ENCODE measurements at places on chromosomes 1 and 21. TPM values are rescaled to one million over a fixed set of nuclear protein-coding genes. Genes with fewer than 3 reads are reported as not detected.

Gene CIART
- polyA plus RNA-seq: 7.0 TPM

GRCh38 chr1:192603218-192603787, 27.7 kb downstream of the RGS1 start:
- H3K27me3 ChIP-seq: no peaks in the 10 kb centered on the region
- no peaks in the 10 kb centered on the region for H3K36me3 ChIP-seq
- H3K4me3 ChIP-seq: no peak overlapping the region
- no peak overlapping the region for H3K27ac ChIP-seq
- DNase-seq: no peak

- peaks cover 21% of the 10 kb centered on the region for H3K4me1 ChIP-seq
- no peak for DNase-seq
- H3K36me3 ChIP-seq: no peaks in the 10 kb centered on the region
- H3K4me3 ChIP-seq: no peak overlapping the region
- H3K27me3 ChIP-seq: no peaks in the 10 kb centered on the region
Measured at GRCh38 chr1:204429746-204430145, 18.1 kb upstream of the PPP1R15B start.

- H3K36me3 ChIP-seq: peaks cover 4% of the 10 kb centered on the region
- H3K27me3 ChIP-seq: no peaks in the 10 kb centered on the region
- no peak overlapping the region for H3K4me3 ChIP-seq
- DNase-seq: no peak
- H3K4me1 ChIP-seq: no peaks in the 10 kb centered on the region
Measured at GRCh38 chr1:202129453-202130296, 7.0 kb downstream of the GPR37L1 start.

DNA sequence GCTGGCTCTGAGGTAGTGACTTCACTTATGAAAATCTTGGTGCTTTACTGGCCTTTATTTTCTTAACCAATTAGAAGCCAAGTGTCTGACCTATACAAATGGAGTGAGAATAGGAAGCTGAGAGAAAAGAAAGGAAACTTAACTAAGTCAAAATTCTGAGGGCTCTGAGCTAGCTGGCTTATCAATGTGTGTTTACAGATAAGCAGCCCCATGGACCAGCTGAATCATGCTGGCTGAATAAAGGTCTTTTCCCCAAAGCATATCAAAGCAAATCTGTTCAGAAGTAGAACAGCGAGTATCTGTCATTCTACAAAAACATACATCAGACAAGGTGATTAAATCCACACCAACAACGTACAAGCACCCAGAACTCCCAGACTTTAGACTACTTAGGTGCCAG, 117.2 kb downstream of the BRINP2 start:
- H3K4me1 ChIP-seq: no peaks in the 10 kb centered on the region
- H3K4me3 ChIP-seq: no peak overlapping the region
- no peak overlapping the region for H3K27ac ChIP-seq

GRCh38 chr1:16246961-16247360, 10.0 kb upstream of the CPLANE2 start:
- no peaks in the 10 kb centered on the region for H3K27me3 ChIP-seq
- DNase-seq: no peak
- no peak overlapping the region for H3K27ac ChIP-seq

DNA sequence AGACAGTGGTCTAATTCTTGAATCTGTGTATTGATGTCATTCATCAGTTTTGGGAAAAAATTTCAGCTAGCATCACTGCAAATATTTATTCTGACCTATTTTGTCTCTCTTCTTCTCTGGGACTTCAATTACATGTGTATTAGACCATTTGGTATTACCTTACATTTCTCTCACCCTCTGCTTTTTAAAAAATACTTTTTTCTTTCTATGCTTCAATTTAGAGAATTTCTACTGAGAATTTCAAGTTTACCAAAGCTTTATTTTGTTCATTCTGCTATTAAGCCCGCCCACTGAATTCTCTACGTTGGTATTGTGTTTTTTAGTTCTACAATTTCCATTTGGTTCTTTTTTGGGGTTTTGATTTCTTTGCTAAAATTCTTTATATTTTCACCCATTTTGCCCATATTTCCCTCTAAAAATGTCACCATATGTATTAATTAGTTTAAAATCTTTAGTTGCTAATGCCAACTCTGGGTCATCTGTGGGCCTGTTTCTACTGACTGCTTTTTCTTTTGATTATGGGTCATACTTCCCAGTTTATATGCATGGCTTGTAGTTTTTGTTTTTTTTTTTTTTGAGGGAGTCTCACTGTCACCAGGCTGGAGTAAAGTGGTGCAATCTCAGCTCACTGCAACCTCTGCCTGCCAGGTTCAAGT, 212.0 kb downstream of the DYRK1A start:
- no peak for DNase-seq
- no peak overlapping the region for H3K27ac ChIP-seq
- H3K36me3 ChIP-seq: no peaks in the 10 kb centered on the region
- H3K4me1 ChIP-seq: no peaks in the 10 kb centered on the region
- no peak overlapping the region for H3K4me3 ChIP-seq
- no peaks in the 10 kb centered on the region for H3K27me3 ChIP-seq

Gene KLHDC9
- 3.3 TPM for polyA plus RNA-seq

DNA sequence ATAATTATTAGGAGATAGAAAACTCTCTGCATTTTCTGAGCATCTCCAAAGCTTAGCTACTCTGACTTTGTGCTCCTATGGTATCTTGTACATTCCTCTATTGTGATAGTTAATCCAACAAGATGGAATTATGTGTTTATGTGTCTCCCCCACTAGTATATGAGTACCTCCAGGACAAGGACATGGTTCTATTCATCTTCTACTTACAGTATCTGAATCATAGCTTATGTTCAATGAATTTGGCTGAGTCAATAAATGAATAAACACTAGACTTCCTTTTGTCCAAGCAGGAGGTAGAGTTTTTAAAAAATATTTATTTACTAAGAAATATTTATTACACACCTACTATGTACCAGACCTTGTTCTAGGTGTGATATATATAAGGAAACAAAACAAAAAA, 18.4 kb upstream of the CTH start:
- no peak overlapping the region for H3K4me3 ChIP-seq
- no peaks in the 10 kb centered on the region for H3K27me3 ChIP-seq
- H3K4me1 ChIP-seq: no peaks in the 10 kb centered on the region
- no peak overlapping the region for H3K27ac ChIP-seq
- no peaks in the 10 kb centered on the region for H3K36me3 ChIP-seq
- DNase-seq: no peak

- no peaks in the 10 kb centered on the region for H3K27me3 ChIP-seq
- H3K27ac ChIP-seq: no peak overlapping the region
- no peaks in the 10 kb centered on the region for H3K36me3 ChIP-seq
- no peaks in the 10 kb centered on the region for H3K4me1 ChIP-seq
- H3K4me3 ChIP-seq: no peak overlapping the region
- DNase-seq: peak; percentile 71
Measured at GRCh38 chr1:107748531-107748930, 216.4 kb downstream of the VAV3 start.

- H3K27ac ChIP-seq: peak overlapping the region; percentile 43
- H3K4me3 ChIP-seq: no peak overlapping the region
- peak; percentile 52 for DNase-seq
- 0 out of 2 replicates have a peak, but pooled peaks cover 3% of the 10 kb centered on the region for H3K36me3 ChIP-seq
- no peaks in the 10 kb centered on the region for H3K27me3 ChIP-seq
Measured at GRCh38 chr1:200776949-200777348, 38.3 kb downstream of the CAMSAP2 start.

Gene FMO4
- 1.4 TPM for polyA plus RNA-seq

Gene SLC30A7
- 38.0 TPM for polyA plus RNA-seq

Measured in GM23248 (cell line).